ENCODE measurements at places on chromosomes 2 and 18.

DNA sequence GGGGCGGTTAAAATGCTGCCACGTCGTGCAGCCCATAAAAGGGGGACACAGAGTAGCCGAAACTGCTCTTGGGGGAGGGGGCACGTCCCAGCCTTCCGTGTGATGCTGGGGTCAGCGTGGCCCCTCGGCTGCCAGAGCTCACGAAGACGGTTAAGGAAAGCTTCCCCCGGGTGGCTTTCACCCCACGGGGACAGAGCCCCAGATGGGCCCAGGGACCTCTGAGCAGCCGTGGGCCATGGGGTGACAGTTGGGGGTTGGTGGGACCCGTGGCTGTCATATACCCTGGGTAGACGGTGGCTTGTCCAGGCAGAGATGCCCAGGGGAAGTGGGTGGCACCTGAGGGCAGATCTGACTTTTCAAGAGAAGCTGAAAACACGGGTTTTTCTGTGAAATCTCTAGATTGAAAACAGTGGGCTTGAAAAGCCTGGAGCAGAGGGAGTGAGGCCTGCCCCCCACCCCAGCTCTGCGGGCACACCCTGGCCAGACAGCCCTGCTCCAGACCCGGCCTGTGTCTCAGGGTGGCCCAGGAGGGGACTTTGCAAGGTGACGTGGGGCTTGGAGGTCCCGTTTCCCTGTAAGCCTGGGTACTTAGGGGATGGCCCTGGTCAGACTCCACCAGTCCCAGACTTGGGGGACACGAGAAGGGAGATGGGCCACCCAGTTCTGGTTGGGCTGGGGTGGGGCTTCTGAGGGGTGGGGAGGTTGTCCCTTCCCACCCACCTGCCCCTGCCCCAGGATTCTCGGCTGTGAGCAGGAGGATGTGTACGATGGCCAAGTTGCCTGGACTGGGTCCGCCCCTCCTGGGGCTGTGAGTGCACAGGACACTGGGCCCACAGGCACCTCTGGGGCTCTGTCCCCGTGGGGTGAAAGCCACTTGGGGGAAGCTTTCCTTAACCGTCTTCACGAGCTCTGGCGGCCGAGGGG, 652 bp downstream of the NEU4 start:
- no peak for DNase-seq

DNA sequence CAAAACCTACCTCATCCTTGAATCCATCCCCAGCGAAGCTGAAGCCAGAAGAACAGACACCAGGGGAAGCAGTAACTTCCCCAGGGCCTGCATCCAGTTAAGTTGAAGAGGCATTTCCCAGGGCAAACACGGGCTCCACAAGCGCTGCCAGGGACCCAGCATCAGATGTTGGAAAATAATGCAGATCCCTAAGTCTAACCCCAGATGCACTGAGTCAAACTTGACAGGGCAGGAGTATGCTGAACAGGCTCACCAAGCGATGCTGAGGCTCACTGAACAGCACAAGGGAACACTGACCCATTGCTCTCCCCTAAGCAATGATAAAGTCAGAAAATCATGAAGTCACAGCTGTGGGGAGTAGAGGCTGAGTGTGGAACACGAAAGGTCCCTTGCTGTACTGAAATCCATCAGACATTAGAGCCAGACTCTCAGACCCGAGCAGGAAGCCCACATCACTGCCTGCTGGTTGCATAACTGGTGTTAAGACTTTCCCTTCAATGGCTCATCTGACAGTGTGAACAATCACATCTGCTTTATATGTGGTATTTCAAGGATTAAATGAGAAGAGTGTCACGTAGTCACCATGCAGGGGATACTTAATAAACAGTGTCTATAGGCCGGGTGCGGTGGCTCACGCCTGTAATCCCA, 36.2 kb downstream of the TNS1 start:
- DNase-seq: no peak

- no peak for DNase-seq
These were observed 211.3 kb downstream of the LOXHD1 start for GRCh38 chr18:46445522-46446313.

DNA sequence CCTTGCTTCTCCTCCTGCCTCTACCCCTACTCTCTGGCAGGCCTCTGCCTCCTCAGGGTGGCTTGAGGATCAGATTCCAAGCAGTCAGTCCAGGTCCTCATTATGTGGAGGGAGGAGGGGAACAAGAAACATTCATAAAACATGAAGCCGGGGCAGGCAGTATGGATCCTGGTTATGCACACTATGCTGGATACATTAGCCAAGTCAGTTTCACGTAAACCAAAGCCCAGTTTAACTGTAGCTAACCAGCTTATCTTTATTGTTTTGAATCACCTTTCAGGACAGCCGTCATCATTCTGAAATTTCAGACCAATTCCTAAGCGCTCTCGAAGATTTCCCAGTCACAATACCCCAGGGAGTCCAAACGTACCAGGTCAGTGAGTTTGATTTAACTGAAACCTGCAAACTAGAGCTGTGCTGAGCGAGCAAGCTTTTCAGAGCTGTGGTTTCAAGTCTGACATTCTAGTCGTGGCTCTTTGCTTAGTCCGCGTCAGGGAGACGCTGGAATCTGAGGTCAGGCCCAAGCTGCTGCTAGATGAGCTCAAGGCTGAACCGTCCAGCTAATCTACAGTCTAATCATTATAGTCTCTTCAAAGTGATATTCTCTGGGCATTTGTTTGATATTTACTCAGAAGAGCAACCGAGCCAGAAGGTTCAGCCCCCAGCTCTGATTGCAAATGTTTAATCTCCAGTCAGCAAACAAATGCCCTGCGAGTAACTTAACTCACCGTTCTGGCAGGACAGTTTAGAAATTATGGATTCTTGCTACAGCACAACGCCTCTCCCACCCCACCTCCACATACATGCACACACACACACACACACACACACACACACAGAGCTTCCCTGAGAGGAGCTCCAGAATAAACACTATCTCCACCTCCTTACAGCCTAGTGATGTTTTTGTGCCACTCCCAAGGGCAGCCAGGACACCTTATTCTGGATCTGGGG, 63.8 kb upstream of the BZW1 start:
- no peak for DNase-seq

DNA sequence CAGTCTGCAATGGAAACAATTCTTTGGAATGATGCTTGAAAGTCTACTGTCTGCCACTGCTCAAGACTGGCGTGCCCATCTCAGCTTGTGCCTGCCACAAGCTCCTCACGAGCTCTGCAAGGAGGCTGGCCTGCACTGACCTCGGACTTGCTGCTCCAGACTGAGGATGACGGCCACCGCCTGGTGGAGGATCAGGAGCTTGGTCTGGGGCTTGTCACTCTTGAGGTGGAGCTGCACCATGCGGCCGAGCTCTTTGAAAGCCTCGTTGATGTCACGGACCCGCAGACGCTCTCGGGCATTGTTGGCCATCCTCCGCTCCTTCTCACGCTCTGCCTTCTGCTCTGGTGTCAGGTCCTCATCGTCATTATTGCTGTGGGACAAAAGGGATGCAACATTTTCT, 269.4 kb upstream of the CCDC68 start:
- no peak for DNase-seq

GRCh38 chr2:204108330-204108751, 171.8 kb downstream of the ICOS start:
- no peak for DNase-seq

GRCh38 chr2:29561181-29561580, 360.2 kb downstream of the ALK start:
- DNase-seq: no peak

DNA sequence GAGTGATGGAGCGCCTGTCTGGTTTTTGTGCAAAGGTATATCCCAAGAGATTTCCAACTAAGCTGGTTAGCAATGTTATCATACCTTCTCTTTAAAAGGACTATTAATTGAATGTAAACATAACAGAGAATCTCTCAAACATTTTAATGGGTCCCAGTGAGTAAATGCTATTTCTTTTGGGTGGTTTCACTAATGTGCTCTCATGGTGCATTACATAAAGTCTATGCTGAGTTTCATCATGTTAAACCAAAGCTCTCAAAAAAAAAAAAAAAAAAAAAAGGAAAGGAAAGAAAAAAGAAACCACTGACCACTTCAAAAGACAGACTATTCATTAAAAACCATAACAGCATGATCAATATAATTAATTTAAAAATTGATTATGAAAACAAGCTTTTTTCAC, 119.1 kb upstream of the SCN1A start:
- DNase-seq: no peak

- DNase-seq: no peak
These were observed 138.6 kb upstream of the CDCA7 start for GRCh38 chr2:173216051-173216450.

DNA sequence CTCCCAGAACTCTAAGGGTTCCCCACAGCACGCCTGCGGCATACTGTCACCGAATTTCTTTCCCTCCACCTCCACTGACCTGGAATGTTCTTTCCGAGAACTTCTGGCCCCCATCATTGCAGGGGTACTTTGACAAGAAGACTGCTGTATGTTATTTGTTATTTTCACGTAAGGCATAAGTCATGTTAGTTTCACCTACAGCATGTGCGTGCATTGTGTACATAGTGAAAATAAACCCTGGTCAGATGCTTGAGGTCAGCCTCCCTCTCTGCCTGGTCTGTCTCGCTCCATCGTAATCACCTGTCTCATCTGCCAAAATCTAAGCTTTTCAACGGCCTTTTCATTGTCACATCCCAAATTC, 4.1 kb downstream of the ABCG8 start:
- no peak for DNase-seq

GRCh38 chr18:46712406-46712805, 44.4 kb downstream of the ST8SIA5 start:
- DNase-seq: no peak

DNA sequence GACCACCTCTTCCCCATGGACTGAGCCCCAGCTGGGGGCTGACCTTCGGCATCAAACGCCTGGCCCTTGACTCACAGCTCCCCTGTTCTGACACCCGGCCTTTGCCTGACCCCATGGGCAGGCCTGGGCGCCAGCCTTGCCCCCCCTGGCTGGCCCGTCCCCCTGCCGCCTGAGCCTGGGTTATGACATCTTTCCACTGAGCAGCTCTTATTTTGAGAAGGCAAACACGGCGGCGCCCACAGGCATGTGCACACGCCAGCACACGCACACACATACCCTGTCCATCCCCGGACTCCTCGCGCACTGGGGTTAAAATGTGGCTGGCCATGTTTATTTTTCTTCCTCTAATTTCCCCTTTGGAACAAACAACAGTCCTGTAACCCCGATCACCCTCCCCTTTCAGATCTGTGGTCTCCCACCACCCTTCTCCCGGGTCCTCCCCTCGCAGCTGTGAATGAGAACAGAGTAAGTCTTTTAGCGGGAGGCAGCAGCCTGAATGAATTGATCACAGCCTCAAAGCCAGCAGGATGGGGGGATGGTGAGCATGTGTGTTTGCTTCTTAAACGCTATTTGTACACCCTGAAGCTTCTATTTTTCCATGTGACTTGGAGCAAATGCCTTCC, 11.8 kb upstream of the ATOH8 start:
- no peak for DNase-seq

DNA sequence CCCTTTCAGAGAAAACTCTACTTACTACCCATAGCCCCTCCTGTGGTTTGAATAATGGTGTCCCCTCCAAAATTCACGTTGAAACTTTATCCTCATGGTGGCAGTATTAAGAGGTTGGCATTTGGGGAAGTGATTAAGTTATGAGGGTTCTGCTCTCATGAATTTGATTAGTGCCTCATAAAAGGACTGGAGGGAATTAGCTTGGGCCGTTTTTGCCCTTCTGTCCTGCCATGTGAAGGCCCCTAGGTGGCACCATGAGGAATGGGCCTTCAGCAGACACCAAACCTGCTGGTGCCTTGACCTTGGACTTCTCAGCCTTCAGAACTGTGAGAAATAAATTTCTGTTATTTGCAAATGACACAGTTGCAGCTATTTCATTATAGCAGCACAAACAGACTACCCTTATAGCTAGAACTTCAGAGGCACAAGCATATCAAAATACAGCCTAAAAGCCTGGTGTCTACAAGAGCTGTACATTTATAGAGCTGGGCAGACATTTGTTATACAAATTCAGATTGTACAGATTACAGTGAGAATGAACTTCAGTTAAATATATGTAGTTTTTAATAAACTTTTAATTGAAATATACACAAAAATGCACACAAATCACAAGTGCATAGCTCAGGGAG, 2.6 kb upstream of the PTPN2 start:
- no peak for DNase-seq

DNA sequence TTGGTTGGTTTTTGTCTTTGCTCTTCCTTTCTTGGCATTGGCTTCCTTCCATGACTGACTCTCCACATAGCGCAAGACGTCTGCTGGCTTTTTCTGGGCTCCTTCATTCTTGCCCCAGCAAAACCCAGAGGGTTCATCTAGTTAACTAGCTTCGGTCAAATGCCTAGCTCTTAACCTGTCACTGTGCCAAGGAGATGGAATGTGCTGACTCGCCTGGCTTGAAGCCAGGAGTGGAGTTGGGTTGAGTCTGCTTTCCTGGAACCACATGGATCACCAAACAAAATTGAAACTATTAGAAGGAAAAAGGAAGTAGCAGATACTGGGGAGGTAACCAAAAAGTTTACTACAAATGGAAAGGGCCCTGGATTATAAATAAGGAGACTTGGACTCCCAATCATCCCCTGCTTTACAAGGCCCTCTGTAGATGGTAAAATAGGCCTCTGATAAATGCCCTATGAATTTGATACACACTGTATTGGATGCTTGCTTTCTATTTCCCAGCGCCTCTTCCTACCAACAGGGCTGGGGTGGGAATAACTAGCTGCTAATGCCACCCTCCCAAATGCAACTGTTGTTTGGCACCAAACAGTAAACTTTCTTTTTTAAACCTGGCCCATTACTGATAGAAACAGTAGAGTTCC, 11.3 kb downstream of the MALT1 start:
- no peak for DNase-seq
